Cerebellar nuclear complex (tissue), 1 donor: ENCODE measurements at places on chromosomes 2 and 18.

- no peak for DNase-seq
Measured at GRCh38 chr2:239078128-239078924, 230.4 kb downstream of the TWIST2 start.

- DNase-seq: peak; percentile 88
Measured at GRCh38 chr2:202161151-202161835, 77.1 kb downstream of the SUMO1 start.

DNA sequence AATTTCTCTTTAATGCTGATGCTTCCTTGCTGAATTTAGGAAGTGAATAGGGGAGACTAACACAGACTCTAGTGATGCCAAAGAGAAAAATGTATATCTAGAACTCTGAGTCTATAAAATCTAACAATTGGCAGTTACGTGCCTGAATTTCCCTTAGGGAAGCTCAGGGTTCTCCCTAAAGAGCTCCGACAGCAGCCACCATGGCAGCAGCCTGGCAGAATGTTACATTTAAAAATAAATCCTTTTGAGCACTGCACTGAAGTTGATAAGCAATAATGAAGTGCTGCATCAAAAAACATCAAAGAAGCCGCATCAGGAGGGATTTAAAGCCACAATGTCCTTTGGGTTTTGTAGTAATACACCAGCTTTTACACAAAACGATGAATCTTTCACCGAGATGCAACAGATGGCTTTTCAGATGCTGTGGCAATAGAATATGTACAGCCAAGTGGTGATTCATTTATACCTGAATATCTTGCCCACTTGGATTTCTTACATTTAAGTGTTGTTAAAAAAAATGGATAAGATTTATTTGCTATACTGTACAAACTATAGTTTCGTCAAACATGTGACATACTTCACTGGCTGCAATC is 291.2 kb upstream of the SESTD1 start:
- no peak for DNase-seq

DNA sequence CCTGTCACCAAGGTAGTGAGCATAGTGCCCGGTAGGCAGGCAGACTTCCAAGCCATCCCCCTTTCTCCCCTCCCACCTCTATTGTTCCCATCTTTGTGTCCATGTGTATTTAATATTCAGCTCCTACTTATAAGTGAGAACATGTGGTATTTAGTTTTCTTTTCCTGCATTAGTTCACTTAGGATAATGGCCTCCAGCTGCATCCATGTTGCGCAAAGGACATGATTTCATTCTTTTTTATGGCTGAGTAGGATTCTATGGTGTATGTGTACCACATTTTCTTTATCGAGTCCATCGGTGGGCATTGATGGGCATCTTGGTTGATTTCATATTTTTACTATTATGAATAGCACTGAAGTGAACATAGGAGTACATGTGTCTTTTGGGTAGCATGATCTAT is 35.3 kb downstream of the MMADHC start:
- no peak for DNase-seq

DNA sequence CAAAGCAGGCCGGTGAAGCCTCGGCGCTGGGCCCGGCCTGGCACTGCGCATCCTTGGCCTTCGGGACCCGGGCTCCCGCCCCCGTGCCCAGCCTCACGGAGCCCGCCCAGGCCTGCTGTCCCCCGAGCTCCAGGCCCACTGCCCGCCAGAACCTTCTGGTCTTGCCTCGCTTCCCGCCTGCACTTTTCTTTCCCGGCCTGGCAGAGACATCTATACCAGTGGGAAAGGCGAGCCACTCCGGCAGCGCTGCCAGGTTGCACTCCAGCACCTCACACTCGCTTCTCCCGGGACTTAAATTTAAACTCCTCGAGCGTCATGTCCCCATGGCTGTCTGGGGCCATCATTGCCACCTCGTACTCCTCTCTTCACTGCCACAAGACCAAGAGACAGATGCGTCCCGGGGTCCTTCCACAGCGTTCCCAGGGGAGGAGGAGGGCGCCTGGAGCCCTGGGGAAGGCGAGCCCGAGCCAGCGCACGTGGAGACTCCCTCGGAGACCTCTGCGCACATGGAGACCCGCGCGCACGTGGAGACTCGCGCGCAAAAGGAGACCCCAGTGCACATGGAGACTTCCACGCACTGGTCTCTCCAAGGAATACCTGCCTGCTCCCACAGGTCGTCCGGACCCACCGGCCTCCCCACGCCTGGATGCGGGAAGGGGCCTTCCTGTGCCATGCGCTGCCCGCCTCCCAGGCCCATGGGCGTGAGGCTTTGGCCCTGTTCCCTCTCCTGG is 253.1 kb upstream of the SALL3 start:
- no peak for DNase-seq

GRCh38 chr18:76447258-76447890 is 47.7 kb downstream of the ZNF516 start:
- no peak for DNase-seq

GRCh38 chr2:31923662-31924061 is 87.1 kb downstream of the MEMO1 start:
- DNase-seq: no peak

- no peak for DNase-seq
Measured at GRCh38 chr2:200748779-200749178, 62.9 kb upstream of the BZW1 start.

DNA sequence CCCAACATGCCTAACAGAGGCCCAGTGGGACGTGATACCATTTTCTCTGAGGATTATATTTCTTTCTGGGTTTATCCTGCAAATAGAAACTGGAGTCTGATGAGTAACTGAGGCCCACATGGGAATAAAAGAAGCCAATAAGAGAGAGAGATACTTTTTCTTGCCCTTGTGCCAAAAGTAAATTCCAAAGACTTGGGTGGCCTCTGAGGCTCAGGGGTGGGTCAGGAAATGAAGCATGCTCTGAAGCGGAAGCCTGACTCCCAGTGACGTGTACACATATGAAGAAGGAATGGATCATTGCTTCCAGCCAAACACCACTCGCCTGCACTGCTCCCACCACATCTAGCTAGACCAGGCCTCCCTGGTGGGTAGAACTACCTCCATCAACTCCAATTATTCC is 273.6 kb upstream of the NCKAP5 start:
- DNase-seq: no peak

DNA sequence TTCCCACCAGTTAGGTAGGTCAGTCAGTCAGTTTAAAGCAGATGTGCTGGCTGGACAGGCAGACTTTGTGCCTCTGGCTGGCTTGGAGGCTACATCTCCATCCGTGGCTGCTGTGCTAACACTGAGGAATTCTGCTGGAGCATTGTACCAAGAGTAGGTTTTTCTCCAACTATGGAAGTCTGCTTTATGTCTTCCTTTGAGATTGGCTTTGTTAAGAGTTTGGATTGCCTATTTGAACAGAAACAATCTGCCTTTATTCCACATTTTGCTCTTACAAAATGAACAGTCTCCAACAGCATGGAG is 46.7 kb downstream of the WDR75 start:
- no peak for DNase-seq

GRCh38 chr2:183250061-183250460 is 125.8 kb downstream of the NUP35 start:
- no peak for DNase-seq

- no peak for DNase-seq
Measured at GRCh38 chr18:57698571-57699276, 77.1 kb upstream of the NARS1 start.

GRCh38 chr2:66387016-66387753 is 47.7 kb upstream of the MEIS1 start:
- DNase-seq: no peak

GRCh38 chr2:229780856-229781773 is 66.8 kb upstream of the DNER start:
- DNase-seq: no peak

- no peak for DNase-seq
Measured at GRCh38 chr18:68665628-68666027, 49.3 kb downstream of the TMX3 start.

DNA sequence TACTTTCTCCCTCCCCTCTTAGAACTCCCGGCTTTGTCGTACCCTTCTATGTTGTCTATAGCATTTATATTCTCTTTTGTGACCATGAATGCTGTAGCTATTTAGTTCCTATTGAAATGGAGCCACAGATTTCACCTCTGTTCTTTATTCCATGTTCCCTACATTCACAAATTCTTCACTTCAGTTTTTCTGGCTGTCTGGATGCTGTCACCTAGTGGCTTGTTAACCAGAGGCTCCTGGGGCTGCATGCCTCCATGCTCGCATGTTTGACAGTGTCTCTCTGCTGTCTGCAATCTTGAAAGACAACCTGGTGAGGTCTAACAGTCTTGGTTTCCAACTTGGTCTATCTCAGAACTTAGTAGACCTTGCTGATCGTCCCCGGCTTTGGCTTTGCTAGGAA is 48.2 kb downstream of the CFAP221 start:
- no peak for DNase-seq

DNA sequence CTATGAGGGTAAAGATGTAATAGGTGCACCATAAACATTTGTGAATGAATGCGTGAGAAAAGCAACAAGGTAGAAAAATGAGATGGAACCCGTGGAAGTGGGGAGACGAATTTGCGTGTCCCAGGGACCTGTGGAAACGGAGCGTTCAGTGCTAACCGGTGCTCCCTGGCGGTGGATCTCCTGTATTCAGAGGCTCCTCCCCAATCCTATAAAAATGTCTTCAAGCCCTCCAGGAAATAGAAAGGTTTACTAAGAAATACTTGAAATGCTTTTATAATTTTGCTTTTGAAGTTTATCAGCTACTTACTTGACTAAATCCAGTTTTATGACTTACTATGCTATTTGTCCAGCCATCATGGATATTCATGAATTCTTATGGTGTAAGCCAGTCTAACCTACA is 62.8 kb upstream of the RBM44 start:
- DNase-seq: no peak

- DNase-seq: no peak
Measured at GRCh38 chr2:60234274-60234986, 319.0 kb downstream of the BCL11A start.

DNA sequence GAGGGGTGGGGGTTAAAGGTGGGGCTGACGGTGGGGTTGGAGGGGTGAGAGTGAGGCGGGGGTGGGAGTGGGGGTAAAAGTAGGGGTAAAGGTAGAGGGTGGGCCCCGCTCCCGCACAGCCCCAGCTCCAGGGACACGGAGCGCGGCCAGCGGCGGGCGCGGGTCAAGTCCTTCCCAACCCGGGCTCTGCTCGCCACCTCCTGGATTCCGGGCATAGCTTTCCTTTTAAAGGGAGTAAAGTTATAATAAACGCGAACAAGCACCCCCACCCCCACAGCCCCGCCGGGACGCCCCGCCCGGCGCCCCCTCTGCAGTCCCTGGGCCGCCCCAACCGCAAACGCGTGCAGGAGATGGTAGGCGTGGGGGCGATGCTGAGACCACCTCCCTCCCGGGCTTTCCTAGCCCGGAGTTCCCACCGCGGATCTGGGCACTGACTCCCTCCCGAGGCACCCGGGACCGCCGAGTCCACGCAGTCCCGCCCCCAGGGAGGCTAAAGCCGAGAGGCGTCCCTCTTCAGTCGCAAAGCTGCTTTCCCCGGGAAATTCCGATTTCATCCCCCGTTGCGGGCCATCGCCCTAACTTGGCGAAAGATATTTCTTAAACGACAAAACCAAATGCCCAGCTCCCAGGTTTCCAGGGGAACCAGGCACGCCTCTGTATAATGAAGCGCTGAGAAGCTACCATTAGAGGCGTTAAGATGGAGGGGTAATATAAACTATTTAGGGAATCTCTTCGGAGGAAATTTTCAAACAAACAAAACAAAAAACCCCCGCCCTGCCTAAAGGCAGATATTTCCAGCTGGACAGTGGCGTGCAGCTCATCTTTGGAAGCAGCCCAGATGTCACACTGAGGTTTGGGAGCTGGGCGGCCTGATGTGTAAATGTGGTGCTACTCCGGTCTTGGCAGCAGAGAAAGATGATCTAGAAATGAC is at the start of gene LIMS2:
LIMS2 (minus strand) TSS at position 200 of the 931 bp plus-strand sequence. CDS start 506 bp downstream, outside the sequence.
- DNase-seq: no peak

DNA sequence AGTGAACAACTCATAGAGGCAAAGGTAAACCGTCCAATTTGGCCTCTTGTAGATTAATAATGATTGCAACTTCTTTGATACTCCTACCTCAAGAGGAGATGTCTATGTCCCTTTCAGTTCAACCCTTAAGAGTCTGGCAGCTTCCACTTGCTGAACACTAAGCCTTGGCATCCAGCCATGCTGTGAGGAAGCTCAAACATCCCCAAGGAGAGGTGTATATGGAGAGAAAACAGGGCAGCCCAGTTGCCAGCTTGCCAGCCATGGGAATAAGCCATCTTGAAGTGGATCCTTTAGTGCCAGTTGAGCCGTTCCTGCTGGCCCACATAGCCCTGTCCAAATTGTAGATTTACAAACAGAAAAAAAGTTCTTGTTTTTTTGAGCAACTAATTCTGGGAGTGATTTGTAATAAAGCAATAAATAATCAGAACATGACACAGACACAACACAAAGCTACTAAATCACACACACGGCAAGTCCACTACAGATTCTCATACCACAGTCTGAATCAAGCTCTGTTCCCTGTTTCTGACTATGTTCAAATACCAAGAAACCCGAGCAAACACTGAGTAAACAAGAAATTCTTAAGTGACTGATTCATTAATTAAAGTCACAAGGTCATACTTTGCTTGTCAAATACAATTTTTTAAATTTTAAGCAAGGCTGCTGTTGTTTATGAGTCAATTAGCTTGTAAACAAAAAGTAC is 96.1 kb downstream of the PID1 start:
- no peak for DNase-seq

DNA sequence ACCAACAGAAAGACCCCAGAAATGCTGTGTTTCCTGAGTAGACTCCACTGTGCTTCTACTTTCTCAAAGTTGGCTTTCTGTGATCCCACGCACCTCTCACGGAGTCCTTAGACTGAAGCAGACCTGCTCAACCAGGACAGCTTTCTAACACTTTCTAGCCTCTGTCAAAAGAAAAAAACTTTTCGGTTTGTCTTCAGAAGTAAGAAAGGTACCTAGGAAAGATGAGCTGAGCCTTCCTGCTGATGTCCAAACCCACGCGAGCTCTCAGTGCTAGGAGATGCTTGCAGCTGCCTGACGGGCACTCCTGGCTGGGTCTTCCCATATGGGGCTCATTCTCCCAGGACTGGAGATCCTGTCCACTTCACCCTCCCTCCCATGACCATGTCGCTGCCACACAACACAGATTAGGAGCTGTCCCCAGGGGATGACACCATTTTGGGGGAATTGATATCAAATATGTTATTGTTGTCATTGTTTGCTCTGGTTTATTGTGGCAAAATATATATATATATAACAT is 49.2 kb upstream of the DAPL1 start:
- DNase-seq: no peak

- DNase-seq: no peak
Measured at GRCh38 chr2:58638256-58638805, 397.2 kb upstream of the FANCL start.

GRCh38 chr2:206462240-206462854 is 19.0 kb downstream of the ADAM23 start:
- DNase-seq: no peak
